ENCODE measurements at places on chromosomes 2 and 18.

DNA sequence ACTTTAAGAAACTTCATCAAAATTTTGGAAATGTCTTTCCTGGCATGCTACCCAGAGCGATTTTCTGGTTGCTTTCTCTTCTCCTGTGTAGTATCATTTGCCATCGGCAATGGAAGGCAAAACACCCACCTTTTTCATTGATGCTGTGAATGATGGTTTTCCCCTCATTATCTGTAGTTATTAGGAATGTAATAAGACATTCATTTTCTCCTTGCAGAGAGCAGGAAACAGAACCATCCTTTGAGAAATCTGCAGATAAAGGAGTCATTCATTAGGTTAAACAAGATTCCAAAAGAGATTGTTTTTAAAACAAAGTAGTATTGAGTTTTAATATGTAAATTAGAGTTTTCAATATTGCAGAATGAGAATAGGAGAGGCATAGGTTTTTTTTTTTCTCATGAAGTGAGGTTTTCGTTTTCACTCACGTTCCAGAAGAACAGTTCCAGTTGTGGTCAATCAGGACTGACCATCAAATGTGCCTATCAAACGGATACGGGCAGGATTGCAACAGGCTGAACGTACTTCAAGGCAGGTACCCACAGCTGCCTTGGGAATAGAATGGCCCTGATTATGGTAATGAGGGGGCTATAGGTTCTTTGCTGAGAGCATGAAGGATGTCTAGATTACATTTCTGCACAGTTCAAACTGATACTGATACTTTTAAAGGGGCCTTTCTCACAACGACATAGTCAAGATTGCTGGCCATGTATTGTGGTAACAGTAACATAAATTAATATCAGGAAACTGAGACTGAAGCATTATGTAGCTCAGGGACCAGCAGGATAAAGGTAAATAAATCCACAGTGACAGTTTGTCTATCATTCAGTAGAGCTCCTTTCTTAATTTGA is 49.8 kb upstream of the PLA2R1 start:
- no peak for DNase-seq

GRCh38 chr2:169562519-169562918 is 11.1 kb downstream of the FASTKD1 start:
- DNase-seq, result no peak

DNA sequence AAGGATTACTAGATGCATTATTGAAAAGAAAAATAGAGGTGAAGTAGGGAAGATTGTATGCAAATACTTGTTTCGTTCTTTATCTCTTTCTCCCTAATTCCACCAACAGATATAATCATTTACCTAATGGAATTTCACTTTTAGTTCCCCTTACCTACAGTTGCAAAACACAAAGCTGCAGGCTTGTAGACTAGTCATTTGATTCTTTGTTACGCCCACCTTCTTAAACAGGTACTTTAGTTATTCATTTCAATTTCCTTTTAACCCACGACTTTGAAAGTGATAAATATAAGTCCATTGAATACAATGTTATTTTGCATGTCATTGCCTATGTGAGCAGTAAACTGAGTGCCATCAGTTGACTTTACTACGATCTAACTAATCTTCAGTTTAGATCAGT is 3.9 kb upstream of the HRH4 start:
- DNase-seq, result no peak

DNA sequence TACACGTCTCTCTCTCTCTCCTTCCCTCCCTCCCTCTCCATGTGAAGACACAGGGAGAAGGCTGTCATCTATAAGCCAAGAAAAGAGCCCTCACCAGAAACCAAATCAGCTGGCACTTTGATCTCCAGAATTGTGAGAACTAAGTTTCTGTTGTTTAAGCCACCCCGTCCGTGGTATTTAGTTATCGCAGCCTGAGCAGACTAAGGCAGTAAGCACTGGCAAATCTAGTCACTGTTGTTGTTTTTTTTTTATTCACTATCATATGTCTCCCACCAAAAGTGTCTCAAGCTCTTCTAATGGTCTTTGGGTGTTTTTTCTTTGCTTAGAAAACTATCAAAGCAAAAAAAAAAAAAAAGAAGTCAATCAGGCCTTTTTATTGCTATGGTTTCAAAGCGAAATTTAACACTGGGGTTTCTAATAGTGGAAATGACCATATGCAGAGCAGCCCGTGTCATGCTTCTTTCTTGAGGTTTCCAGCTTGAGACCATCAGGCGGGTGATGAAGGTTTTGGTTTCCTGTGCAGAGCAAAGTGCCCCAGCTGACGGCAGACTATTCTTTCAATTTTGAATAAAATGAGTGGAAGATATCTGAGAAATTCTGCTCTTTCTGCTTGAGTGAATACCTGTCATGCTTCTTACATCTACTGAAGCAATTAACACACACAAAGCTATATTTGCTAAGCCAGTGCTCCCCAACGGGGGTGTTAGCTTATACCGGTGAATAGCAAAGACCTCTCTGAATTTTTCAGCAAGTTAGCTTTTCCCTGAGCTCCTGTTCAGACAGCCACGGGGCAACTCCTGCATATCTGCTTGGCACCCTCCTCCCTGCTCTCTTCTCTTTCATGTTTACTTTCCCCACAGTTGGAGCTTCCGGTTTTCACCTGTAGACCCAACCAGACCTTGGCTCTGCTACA is 394.1 kb upstream of the ATP5MC3 start:
- DNase-seq, result no peak

DNA sequence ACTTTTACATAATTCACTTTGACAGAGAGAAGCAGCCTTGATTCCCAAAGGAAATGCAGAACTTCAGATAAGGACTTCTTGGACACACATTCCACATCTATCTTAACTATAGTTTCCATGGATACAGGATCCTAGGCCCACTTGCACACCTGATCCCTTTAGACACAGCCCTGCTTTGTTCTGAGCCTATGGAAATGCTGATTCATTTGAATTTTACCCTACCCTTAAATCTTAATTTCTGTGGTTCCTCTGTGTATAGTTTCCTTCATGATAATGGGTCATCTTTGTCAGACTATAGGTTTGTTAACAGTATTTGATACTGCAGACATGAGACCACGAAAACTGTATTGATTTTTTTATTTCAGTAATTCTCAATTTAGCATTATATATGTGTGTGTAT is 77.4 kb downstream of the ACTR3 start:
- DNase-seq, result no peak

GRCh38 chr2:127356531-127356930 is 31.2 kb downstream of the MAP3K2 start:
- DNase-seq, result no peak

- DNase-seq, result peak; percentile 67
Observed at GRCh38 chr2:64522843-64523428, 1.2 kb upstream of the AFTPH start.

- DNase-seq, result no peak
Observed at GRCh38 chr2:10601866-10602566, 87.8 kb downstream of the NOL10 start.

GRCh38 chr2:96821113-96821675 is 5.1 kb downstream of the CNNM3 start:
- no peak for DNase-seq

GRCh38 chr2:16022548-16023240 is 82.3 kb downstream of the MYCN start:
- DNase-seq, result no peak

- DNase-seq, result no peak
Observed at GRCh38 chr2:150090031-150090430, 397.4 kb downstream of the RND3 start.

Measured in HFF-Myc (cell line).